ENCODE measurements at places on chromosomes 11 and 22.

GRCh38 chr11:55054723-55055122 lies 207.2 kb upstream of the TRIM48 start:
- DNase-seq = no peak

- no peak for DNase-seq
Observed at GRCh38 chr11:31827455-31828206, 16.5 kb upstream of the PAX6 start.

DNA sequence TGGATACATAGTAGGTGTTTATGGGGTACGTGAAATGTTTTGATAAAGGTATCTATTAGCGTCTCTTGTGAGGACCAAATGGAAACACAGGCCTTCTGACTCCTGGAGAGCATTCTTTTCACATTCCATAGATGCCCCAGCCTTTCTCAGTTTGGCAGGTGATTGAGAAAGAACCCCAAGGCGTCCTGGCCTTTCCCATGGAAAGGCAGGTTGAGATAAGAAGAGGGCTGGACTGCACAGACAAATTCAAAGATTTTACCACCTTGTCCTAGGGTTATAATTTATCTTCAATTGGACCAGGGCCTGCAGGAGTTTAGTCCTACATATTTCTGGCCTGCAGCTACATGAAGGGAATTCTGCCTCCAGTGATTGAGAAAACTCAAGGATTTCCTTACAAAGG lies 661 bp upstream of the OLFML1 start:
- no peak for DNase-seq

GRCh38 chr11:55966391-55966790 lies 3.4 kb downstream of the OR10AG1 start:
- no peak for DNase-seq

DNA sequence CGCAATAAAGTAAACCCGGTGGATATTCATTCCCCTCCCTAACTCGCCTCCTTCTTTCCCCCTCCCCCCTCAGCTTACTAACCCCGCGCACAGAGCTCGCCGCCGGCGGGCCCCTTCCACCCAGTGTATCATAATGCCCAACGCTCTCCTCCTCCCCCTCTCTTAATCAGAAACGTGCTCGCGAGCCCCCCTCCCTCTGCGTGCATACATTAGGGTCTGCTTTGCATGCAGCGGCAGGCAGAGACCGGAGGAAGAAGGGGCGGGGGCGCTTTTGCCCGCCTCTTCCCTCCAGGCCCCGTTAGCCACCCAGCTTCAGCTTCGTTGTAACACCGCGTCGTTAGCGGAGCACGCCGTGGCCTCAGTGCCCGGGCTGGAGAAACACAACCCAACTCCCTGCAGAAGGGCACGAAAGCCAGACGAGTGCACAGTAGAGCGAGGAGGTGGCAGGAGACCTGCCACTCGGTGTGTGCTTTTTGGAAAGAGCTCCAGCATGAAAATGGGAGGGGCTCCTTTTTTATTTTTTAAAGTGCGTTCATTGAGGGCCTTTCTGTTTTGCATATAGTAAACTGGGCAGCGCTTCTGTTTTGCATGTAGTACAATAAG lies 901 bp upstream of the KMT2A start:
- no peak for DNase-seq

DNA sequence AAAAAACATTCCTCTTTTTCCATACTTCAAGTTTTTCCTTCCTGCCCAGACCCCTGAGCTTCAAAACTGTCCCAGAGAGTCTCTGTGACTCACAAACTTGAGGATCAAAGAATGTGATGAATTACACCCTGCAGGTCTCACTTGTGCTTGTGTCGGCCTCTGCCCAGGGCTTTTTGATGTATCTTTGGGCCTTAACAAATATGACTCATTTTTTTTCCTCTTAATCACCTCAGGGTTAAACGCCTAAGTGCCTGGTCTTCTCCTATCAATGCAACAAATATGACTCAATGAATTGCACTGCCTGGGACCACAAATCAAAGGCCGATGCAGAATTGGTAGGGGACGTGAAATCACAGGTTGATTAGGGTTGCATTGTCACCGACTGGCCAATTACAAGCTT lies 267.7 kb downstream of the LARGE1 start:
- DNase-seq = no peak

DNA sequence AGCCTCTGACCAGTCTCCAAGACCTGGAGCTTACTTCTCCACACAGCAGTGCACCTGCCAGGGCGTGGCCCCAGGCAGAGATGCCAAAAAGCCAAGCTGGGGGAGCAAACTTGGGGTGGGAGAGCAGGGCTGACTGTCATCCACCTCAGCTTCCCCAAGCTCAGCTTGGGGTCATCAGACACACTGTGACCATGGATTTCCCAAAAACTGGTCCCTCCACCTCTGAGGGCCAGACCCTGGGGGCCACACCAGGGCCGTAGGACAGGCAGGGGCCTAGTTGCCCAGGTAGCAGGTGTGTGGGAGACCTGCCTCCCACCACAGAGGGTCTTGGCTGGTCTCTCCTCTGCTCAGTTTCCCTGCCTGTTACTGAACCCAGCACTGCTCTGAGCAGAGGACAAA lies 30.6 kb downstream of the ARVCF start:
- DNase-seq = no peak
